ENCODE measurements at places on chromosomes 12 and 14.

GRCh38 chr12:85825746-85826145 is 10.5 kb downstream of the RASSF9 start:
- DNase-seq = no peak

DNA sequence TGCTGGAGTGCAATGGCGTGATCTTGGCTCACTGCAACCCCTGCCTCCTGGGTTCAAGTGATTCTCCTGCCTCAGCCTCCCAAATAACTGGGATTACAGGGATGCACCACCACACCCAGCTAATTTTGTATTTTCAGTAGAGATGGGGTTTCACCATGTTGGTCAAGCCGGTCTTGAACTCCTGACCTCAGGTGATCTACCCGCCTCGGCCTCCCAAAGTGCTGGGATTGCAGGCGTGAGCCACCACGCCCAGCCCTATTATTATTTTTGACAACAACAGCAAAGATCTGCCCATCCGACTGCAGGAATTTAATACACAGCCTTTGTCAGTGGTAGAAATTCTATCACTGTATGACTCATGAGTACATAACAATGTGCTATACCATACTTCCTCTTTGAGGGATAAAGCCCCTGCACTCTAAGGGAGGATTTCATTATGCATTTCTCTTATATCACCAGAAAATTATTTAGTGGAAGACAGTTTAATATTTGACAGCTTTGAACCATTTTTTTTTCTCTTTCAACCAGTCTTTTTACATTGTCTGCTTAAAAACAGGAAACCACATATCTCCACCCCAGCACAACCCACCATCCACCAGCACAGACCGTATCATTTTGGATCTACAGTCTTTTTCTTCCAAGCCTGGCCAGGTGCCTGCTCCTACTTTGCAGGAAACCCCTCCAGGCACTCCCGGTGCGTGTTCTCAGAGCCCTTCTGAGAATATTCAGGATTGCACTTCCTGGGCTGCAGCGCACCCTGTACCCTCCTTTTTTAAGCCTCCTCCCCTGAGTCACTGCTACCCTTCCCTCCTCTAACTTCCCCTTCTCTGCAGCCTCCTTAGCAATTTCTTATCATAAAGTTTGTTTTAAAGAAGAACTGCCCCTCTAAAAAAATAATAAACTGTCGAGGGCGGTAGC is 594 bp downstream of the ARHGDIB start:
- peak; percentile 79 for DNase-seq

DNA sequence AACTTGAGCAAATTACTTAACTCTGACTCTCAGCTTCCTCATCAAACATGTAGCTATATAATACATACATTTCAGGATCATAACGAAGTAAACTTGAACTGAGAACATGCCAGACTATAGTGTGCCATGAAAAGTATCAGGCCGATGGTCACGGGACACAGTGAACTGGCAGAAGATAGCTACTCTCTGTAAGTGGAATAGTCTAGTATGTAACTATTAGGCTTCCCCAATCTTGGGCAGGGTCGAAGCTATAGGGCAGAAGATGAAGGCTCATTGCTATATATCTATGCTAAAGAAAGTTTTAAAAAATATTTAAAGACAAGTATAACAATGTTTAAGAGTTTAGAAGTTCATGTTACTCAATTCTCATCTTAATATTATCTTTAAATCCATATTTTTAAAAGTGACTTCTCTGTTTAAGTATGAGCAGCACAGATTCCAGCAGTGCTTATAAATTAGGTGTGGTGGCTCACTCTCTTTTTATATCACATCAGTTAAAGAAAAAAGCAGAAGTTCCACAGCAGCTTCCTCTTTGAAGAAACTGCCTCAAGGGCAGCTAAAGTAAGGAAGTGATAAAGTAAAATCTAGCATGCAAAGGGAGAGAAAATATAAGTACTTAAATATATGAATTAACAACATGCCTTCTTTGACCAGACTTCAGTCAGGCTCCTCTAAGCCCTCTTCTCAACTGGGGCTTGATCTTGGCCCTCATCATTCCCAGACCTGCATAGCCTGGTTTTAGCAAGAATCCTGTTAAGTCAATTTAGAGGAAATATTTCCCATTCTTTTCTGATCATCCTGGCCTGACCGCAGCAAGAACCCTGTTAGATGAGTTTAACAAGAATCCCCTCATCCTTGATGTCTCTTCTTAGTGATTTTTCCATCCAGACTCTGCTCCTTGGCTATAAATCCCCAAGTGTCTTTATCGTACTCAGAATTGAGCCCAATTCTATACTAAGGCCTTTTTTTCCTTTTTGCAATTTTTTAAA is 8.4 kb upstream of the GLIPR1 start:
- peak; percentile 72 for DNase-seq

DNA sequence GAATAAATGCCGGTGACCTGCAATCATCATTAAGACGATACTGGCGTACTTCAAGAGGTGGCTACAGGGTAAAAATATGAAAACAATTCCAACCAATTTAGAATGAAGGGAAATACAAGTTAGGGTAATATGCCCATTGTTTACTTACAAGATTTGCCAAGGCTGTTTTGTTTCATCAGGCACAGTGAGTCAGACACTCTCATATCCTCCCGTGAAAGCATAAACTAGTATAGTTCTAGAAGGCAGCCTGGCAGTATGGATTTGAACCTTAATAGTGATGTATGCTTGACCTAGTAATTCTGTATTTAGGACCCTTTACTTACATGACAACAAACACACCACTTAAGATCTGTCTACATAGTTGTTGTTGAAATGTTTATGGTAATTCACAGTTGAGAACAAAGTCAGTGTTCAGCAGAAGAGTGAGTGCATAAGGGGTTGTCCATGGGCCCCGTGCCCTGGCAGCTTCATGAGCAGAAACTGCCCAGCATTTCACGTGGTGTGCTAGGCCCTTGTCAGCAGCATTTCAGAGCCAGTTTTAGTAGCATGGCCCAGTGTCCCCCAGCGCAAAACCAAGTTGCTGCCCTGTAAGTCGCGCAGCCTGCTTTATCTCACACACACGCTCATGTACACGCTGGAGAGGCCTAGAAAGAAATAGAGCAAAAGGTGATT is 80.8 kb downstream of the EP400 start:
- no peak for DNase-seq

GRCh38 chr12:123895451-123895850 is 77.2 kb downstream of the CCDC92 start:
- DNase-seq = no peak

DNA sequence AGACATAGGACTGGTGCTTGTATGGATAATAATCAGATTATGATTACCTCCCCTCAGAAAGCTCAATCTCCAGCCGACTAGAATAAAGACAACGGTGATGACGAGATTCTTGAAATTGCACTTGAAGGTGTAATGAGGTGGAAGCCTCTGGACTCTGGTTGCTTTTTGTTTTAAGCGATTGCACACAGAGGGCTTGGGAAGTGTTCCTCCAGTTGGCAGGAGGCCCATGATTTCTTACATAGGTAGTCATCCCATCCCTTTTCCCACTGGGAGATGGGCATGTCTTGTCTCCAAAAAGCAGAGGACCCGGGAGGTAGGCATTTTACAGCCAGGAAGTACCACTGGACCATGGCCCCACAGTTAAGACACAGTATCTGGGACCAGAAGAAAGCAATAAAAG is 165.7 kb upstream of the FKBP4 start:
- DNase-seq = no peak

DNA sequence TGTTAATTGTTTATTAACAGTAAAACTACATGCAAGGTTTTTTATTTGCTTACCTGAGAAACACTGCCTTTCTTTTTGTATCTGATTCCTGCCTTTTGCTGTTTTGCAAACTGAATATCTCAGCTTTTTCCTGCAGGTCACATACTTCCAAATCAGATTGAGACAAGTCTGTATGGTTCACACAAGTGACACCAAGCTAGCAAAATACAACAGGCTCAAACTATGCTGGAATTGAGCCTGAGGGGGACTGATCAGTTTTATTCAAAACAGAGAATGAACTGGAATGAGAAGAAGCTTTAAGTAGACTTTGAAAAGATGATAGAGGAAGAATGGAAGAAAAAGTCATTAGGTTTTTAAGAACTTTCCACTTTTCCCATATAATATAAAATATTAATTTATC is 12.2 kb upstream of the CDK17 start:
- no peak for DNase-seq

GRCh38 chr14:89307409-89307808 is 109.6 kb downstream of the FOXN3 start:
- no peak for DNase-seq

GRCh38 chr14:81594012-81594411 is 60.4 kb upstream of the SEL1L start:
- DNase-seq = no peak

Measured in HL-60 (cell line).